ENCODE measurements at places on chromosomes 1 and 21.

DNA sequence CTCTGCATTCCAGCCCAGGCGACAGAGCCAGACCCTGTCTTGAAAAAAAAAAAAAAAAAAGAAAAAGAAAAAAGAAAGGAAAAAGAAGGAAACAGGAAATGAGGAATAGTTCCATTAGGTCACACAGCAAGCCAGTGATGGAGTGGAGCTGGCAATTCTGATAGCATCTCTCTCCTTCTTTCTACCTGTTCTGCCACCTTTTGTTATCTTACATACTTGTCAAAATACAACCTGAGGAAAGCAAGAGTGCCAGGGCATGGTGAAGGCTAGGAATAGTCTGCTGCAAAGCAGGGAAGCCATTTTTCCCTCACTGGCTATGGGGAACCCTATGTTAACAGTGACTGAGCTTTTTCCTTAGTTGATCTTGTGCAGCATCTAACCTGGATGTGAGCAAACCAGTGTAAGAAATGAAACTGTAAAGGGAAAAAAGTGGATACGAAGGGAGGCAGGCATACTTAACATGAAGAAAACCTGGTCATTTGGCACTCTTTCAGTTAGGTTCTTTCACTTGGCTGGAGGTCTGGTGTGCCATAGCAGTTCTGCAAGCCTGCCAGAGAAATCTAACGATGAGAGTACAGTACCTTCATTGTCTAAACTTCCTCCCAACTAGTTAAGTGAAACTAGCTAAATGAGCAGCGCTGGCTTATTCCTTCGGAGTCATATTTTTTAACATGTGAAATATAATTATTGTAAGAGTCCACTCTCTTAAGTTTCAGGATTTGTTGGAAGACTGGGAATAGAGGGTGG is 17.9 kb upstream of the THEM5 start:
- DNase-seq, result no peak

DNA sequence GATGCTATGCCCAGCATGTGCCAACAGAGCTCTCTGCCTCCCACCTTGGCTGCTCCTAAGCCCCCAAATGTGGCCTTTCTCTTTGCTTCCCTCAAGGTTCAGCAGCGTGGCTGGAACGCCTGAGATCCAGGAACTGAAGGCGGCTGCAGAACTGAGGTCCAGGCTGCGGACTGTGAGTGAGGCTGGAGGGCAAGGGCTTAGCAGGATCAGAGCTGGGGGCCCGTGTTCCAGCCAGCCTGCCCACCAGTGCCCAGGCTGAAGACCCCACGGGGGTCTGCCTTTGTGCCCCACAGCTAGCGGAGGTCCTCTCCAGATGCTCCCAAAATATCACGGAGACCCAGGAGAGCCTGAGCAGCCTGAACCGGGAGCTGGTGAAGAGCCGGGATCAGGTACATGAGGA is 14.6 kb downstream of the IKBKE start:
- no peak for DNase-seq

GRCh38 chr1:46646331-46646730 is 21.8 kb downstream of the ATPAF1 start:
- no peak for DNase-seq

GRCh38 chr1:39528082-39528481 is 36.6 kb downstream of the BMP8A start:
- DNase-seq, result no peak

- DNase-seq, result no peak
Measured at GRCh38 chr1:167136191-167136614, 42.3 kb downstream of the STYXL2 start.

GRCh38 chr1:197180252-197180878 is 33.9 kb upstream of the ASPM start:
- no peak for DNase-seq
